Stimulated activated CD4-positive, alpha-beta T cell treated with anti-CD3 and anti-CD28 coated beads, Interleukin-4, amount 100 ng/mL, for 4 hours (primary cell): ENCODE measurements at places on chromosomes 1 and 21.

DNA sequence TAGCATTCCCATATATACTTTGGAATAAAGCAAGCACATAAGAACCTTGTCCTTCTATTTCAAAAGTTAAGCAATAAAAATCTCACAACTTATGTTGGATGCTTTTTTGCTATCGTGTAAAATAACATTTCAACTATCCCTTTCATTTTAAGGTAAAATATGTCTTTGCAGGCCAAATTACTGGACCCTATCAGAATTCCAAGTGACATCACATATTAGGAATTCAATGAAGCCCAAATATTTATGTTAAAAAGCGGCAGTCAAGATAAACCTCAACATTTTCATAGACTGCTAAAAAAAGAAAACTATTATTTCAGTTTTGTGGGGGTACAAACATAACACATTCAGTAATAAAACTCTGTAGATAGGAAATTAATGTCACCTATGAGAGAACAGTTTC lies 252.0 kb downstream of the KCTD3 start:
- no peak for DNase-seq

- no peak for DNase-seq
Observed at GRCh38 chr1:30108186-30108585, 615.2 kb downstream of the MATN1 start.

GRCh38 chr1:24639094-24639493 lies 4.0 kb upstream of the SRRM1 start:
- DNase-seq, result no peak

DNA sequence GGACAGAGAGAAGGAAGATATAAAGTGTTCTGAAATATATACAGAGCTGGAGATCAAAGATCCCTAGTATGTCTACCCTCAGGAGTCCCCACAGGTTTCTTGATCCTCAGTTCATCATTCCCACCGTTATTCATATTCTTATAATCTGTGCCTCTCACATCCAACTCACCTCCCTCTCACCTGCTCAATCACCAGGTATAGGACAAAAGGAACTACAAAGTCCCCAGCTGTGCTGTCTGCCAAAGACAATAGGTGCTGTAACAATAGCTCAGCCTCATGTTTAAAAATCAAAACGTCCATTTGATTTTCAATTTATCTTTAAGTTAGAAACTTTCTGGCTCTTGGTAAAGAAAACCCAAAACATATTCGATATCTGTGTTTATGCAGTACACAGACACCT lies 121.1 kb upstream of the PKN2 start:
- no peak for DNase-seq

DNA sequence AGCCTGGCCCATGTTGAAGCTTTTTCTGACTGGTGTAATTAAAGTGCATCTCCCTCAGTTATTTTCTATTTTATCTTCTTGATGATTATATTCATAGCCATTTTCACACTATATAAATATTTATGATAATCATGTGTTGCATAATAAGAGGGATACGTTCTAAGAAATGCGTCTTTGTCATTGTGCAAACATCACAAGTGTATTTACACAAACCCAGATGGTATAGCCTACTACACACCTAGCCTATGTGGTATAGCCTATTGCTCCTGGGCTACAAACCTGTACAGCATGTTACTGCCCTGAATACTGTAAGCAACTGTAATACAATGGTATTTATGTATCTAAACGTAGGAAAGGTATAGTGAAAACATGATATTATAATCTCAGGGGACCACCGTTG lies 88.1 kb downstream of the BACH1 start:
- no peak for DNase-seq

- DNase-seq, result no peak
Observed at GRCh38 chr1:2855206-2856065, 53.9 kb upstream of the TTC34 start.

DNA sequence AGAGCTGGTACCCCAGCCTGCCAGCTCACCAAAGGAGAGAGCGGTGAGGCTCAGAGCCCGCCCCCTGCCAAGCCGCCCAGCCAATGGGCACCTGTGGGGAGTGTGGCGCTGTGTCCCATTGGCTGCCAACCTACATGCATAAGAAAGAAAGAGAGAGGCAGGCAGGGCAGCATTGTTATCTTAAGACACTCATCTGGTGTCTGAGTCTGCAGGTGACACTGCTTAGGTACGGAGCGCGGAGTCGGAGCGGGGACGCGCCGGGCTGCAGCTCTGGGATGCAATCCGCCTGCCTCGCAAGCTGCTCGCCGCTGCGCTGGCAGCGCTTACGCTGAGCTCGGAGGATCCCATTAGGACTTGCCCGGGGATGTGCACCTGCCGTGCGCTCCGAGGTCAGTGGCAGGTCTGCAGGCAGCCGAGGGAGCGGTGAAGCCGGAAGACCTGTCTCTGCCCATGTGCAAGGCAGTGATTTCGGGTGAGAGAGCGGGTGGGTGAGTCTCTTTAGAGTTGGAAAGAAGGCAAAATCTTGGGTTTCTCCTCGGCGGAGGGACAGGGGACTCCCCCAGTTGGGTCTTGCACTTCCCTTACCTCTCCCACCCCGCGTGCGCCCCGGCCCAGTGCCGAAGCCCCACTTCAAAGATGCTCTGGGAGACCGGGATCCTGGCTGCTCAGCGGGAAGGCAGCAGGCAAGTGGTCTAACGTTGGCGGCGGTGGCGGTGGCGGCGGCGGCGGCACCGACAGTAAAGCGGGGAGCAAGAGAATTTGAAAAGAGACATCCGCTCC lies at the start of gene BRINP2:
Gene BRINP2, plus strand, starts transcription at position 203 of the 780 bp plus-strand sequence. CDS start 58,919 bp downstream, outside the sequence.
- no peak for DNase-seq

GRCh38 chr1:211341999-211342398 lies 15.4 kb downstream of the TRAF5 start:
- DNase-seq, result no peak

DNA sequence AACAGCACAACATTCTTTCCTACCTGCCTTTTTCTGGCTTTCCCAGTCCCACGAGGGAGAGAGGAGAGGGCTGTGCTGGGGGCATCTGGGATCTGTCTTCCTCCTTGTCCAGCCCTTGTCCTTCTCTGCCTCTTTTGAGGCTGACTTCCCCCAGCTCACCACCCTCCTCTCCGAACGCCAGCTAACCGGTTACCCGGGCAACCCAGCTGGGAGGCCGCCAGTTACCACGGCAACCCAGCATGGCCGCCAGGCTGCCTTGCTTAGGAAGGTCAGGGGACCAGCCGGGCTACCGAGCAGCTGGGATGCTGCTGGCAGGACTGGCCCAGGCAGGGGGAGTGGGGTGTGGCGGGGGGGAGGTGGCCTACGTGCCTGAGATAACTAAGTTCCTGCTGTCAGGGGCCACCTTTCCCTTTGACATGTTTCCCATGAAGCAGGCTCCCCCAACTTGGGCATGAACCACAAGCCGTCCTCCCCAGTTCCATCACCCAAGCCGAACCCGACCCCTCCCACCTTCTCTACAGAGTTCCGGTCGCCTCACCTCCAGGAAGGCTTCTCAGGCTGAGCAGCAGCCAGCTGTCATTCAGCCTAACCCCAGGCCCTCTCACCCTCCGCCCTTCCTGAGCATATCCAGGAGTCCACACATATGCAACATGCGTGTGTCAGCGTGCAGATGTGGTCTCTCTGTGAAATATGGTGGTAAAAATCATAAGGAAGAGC lies 8.7 kb downstream of the PLEKHA6 start:
- no peak for DNase-seq

DNA sequence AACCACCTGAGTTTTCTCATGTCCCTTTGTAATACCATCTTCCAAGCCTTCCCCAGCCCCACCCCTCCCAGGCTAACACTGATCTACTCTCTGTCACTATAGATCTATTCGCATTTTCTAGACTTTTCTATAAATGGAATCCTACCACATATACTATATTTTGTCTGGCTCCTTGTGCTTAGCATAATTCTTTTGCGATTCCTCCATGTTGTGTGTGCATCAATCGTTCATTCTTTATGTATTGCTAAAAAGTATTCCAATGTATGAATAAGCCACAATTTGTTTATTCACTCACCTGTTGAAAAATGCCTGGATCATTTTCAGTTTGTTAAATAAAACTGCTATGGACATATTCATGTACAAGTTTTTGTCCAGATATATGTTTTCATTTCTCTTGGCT lies 66.7 kb upstream of the DPT start:
- no peak for DNase-seq

GRCh38 chr1:20125100-20125499 lies 5.8 kb upstream of the PLA2G2D start:
- DNase-seq, result no peak

GRCh38 chr21:34790341-34790740 lies 121.5 kb downstream of the CLIC6 start:
- DNase-seq, result no peak

DNA sequence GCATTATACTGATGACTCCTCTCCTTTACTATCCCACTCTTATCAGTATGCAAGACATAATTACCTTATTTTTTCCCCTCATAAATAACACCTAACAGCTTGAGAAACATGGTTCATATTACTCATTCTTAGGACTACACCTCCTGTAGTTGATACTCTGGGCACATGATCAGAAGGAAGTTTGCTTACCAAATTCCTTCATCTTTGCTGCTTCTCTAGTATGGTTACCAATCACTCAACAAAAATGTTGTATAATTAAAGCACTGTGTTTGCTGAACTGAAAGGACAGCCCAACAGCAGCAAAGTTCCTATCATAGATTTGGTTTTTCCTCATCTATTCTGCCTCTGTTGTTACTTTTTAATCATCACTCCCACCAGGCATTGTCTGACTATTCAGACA lies 586.3 kb downstream of the LRRIQ3 start:
- DNase-seq, result no peak

- no peak for DNase-seq
Observed at GRCh38 chr1:189669846-189670245, 807.8 kb downstream of the BRINP3 start.

GRCh38 chr1:23449306-23449705 lies 24.8 kb upstream of the TCEA3 start:
- no peak for DNase-seq

GRCh38 chr1:154403261-154403943 lies 1.7 kb upstream of the IL6R start:
- DNase-seq, result peak; percentile 33

- no peak for DNase-seq
Observed at GRCh38 chr1:111963985-111964738, 25.3 kb downstream of the KCND3 start.

DNA sequence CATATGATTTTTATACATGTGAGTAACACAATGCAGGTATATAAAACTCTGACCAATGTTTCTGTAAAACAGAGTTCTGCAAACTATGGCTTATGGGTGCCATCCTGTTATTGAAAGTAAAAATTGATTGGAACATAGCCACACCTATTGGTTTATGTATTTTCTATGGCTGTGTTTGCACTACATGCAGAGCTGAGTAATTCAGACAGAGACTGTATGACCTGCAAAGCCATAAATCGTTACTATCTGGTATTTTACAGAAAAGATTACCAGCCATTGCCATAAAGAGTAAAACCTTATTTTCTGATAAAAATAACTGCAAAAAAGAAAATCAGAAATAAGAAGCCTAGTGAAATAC lies 13.1 kb downstream of the GBP1 start:
- DNase-seq, result no peak
